HEK293T (cell line): ENCODE measurements at places on chromosomes 7 and 10.
A peak's percentile ranks its signal among the peaks of the same experiment; 100 is the strongest.

- no peak for DNase-seq
These were observed 7.5 kb downstream of the MET start for GRCh38 chr7:116679500-116679899.

- DNase-seq: no peak
These were observed 21.3 kb upstream of the HERPUD2 start for GRCh38 chr7:35716038-35716803.

DNA sequence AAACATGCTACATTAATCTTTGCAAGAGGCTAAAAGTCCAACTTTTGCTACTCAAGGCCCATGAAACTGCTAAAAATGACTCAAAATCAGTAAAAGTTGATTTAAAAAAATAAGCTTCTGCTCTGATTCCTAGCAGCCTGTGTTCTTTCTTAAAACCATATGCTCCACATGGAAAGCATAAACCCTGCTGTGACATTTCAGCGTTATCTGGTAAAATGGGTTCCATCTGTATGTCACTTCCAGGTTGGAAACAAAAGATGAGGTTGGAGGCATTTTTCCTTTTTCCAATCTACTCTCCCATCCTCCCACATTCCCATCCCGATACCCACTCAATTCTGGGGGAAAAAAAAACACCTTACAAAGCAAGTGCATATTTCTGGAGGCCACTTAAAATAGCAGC is 439.5 kb downstream of the NEBL start:
- no peak for DNase-seq

GRCh38 chr7:28544453-28545117 is 132.3 kb downstream of the CREB5 start:
- no peak for DNase-seq

DNA sequence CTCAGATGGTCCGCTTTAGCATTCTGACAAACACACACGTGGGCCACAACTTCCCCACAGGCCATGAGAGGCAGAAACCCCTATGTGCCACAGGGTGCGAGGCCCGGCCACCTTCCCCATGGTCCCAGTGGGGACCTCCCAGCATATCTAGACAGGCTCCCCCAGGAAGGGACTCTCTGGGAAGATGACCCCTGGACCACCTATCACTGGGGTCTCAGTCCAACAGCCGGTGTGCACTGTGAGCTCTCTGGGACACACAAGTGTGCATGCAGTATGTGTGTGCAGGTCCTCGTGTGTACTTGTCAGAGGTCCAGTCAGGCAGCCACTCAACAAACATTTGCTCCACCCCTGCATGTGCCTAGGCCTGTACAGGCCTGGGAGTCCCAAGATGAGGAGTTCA is 18.7 kb downstream of the GRID1 start:
- no peak for DNase-seq

DNA sequence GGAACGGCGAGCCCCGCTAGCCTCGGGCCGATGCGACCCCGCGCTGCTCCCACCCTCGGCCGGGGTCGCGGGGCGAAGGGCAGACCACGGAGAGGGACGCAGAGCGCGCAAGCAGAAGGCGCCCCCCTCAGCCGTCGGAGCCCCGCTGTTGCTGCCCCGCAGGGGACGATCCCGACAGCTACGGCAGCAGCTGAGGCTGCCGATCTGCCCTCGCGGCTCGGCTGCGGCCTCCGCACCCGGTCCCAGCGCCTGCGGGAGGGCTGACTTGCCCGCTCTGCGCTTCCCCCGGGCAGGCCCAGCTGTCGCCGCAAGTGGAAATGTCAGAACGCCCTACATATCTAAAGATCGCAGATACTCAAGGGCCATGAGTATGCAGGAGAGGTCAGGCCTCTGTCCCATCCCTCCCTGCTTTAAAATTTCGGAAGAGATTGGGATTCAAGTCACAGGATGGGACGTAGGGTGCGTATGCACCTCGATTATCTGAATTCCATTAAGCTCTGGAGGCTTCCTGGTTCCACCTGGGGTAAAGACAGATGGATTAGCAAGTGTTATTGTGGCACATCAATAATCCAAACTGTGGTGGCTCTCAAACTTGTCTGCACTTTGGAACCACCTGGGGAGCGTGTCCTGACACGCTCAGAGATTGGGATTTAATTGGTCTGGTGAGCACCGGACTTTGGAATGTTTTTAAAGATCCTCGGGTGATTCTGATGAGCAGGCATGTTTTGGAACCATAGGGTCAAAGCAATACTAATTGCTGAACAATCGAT is at the start of gene CRPPA:
TSS of gene CRPPA (minus strand) at position 206 of the 770 bp plus-strand sequence. CDS start 216 bp downstream, outside the sequence.
- DNase-seq: peak; percentile 52

DNA sequence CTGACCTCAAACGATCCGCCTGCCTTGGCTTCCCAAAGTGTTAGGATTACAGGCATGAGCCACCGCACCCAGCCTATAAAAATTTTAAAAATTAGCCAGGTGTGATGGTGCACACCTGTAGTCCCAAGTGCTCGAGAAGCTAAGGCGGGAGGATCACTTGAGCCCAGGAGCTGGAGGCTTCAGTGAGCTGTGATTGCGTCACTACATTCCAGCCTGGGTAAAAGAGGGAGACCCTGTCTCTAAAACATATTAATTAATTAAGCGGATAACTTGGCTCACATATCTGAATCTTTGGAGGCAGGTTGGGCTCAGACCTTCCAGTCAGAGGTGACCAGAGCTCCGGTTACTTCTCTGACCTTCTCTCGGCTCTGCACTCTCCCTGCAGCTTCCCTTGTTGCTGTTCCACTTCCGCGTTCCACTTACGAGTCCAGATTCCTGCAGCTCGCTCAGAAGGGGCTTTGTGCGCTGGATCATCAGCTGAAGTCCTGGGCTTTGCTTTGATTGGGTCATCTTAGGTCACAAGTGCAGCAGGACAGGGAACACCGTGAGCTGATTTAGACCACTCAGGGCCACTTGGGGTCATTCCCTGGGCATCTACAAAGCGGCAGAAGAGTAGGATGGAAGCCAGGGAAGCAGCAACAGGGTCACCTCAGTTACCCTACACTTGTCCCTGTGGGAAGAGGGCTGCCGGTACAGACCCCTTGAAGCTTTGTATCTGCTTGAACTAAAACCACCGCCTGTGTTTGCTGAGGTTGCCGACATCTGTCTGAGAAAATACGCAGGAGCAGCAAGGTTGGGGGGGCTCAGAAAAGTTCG is 2.0 kb upstream of the ARPC1B start:
- no peak for DNase-seq

GRCh38 chr10:110149259-110149658 is 58.1 kb upstream of the MXI1 start:
- DNase-seq: no peak

GRCh38 chr7:158471716-158472115 is 115.9 kb downstream of the PTPRN2 start:
- no peak for DNase-seq

DNA sequence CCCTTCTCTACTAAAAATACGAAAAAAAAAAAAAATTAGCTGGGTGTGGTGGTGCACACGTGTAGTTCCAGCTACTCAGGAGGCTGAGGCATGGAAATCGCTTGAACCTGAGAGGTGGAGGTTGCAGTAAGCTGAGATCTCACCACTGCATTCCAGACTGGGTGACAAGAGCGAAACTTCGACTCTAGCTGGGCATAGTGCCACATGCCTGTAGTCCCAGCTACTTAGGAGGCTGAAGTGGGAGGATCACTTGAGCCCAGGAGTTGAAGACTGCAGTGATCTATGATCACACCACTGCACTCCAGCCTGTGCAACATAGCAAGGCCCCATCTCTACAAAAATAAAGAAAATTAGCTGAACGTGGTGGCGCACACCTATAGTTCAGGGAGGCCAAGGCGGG is 1.2 kb upstream of the SPACDR start:
- DNase-seq: no peak

- no peak for DNase-seq
These were observed 55.9 kb upstream of the PDZD8 start for GRCh38 chr10:117431160-117431559.

DNA sequence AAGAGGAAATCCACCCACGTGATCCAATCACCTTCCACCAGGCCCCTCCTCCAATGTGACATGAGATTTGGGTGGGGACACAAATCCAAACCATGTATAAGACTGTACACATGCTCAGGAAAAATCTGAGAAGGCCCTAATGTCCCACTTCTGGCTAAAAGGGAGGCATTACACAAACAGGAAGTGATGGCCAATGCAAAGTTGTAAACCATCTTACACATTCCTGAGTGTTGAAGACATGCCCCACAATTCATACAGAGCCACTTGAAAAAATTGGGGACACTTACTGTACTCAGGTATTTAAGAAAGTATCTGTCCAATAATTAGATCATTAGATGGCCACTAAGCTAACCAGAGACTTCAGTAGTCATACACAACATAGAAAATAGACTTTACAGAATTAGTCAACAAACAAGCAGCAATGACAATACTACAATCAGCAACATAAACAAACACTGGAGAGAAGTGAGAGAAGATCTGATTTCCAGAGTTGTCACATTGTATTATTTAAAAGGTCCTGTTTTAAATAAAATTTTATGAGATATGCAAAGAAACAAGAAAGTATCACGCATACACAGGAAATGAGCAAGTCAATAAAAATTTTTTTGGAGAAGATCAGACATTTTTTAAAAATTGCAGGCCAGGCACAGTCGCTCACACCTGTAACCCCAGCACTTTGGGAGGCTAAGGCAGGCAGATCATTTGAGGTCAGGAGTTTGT is 143.3 kb downstream of the DGKI start:
- no peak for DNase-seq

DNA sequence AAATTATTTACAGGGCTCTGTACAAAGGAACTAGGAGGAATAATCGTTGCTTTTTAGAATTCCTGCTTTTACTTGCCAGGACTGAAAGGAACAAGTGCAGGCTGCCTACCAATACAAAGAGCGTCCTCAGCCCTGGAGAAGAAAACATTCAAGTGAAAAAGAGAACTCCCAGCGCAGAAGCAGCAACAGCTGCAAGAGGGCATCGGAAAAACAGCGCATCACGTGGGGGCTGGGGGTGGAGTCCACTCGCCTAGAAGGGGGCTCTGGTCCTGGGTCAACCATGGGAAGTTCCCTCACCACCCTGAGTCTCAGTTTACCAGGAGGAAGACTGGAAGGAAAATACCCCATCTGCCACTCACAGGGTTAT is 385 bp upstream of the C10orf90 start:
- DNase-seq: no peak

DNA sequence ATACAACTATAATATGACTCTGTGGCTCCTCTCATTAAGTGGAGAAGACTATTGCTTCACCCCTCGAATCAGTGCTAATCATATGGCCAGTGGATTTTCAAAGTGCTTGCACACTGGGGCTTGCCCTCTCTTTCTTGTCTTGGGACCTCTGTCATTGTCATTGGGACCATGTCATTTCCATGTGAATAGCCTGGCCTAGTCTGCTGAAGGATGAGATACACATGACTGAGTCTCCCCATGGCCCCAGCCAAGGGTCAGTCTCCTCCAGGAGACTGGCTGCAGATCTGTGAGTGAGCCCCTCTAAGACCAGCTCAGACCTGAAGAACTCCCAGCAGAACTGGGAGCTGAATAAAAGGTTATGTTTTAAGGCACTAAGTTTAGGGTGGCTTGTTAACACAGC is 39.5 kb downstream of the PKD1L1 start:
- no peak for DNase-seq

DNA sequence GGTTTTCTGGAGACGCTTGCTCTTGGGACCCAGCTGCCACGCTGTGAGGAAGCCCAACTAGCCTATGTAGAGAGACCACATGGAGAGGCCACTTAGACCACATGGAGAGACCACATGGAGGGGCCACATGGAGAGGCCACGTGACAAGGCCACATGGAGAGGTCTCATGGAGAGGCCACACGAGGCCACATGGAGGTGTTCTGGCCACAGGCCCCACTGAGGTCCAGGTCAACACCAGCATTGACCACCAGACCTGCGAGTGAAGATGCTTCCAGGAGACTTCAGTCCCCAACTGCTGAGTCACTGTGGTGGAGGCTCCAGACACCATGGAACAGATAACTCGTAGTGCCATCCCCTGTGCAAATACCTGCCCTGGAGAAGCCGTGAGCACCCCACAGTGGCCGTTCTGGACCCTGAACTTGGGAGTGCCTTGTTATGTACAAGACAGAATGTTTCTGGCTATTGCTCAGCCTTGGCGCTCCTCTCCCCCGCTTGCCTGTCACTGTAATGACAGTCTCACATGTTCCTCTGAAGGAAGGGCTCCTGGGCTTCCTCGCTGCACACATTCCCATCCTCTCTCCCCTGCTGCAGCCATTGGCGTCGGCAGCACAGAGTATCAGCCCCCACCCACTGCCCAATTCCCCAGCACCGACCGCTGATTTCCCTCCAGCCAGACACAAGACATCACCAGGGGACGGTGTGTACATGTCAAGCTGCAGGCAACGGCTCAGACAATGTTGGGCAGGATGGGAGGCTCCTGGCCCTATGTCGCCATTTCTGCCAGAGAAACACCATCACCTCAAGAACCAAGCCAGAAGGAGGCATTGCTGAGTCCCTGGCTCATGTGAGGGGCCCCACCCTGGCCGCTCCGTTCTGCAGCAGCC is 49.0 kb upstream of the TNRC18 start:
- DNase-seq: no peak

- no peak for DNase-seq
These were observed 4.1 kb downstream of the IL6 start for GRCh38 chr7:22730921-22731654.

GRCh38 chr10:77328272-77328816 is 309.3 kb downstream of the KCNMA1 start:
- DNase-seq: peak; percentile 32

- DNase-seq: no peak
These were observed 23.3 kb downstream of the KIAA1549 start for GRCh38 chr7:138957753-138958390.

DNA sequence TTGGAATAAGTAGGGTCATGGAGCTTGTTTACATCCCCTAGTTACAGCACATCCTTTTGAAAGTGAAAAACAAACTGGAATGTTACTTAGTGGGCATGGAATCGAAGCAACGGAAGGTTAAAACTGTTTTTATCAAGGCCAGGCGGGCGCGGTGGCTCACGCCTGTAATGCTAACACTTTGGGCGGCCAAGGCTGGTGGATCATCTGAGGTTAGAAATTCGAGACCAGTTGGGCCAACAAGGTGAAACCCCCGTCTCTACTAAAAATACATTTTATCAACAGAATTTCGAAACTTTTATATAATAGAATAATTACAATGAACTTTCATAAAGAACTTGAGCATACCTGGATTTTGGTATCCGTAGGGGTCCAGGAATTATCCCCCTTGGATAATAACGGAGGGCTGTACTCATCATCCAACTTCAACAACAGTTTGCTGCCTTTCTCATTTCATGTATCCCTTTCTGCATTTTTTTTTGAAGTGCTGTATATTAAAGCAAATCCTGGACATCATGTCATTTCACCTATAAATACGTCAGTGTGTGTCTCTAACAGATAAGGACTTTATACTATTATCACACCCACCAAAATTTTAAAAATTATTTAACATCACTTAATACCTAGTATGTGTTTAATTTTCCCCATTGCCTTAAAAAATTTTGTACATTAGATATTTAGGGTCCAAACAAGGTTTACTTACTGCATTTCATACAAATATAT is 1.3 kb upstream of the TMED4 start:
- no peak for DNase-seq

GRCh38 chr10:35364808-35365207 is 28.5 kb downstream of the CCNY start:
- no peak for DNase-seq

GRCh38 chr10:78002541-78003288 is 26.6 kb downstream of the POLR3A start:
- no peak for DNase-seq
